Stimulated activated CD4-positive, alpha-beta T cell treated with anti-CD3 and anti-CD28 coated beads, Interleukin-15, amount 100 ng/mL, for 48 hours (primary cell): ENCODE measurements at places on chromosomes 2 and 18.

GRCh38 chr2:99725820-99726219, 236.0 kb upstream of the REV1 start:
- DNase-seq: no peak

DNA sequence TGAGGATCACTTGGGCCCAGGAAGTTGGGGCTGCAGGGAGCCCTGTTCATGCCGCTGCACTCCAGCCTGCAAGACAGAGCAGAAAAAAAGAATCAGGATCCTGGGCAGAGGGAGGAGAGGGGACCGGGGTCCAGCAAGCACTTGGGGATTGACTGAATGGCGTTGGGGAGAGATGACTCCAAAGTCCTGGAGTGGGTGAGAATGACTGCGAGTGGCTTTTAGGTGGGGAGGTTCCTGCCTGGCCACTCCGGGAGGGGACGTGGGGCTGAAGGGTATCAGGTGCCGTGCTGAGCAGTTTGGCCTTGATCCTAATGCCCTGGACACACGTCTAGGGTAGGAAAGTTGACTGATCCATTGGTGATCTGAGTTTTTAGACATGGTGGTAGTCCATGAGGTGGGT, 3.5 kb upstream of the NFATC1 start:
- DNase-seq: no peak

DNA sequence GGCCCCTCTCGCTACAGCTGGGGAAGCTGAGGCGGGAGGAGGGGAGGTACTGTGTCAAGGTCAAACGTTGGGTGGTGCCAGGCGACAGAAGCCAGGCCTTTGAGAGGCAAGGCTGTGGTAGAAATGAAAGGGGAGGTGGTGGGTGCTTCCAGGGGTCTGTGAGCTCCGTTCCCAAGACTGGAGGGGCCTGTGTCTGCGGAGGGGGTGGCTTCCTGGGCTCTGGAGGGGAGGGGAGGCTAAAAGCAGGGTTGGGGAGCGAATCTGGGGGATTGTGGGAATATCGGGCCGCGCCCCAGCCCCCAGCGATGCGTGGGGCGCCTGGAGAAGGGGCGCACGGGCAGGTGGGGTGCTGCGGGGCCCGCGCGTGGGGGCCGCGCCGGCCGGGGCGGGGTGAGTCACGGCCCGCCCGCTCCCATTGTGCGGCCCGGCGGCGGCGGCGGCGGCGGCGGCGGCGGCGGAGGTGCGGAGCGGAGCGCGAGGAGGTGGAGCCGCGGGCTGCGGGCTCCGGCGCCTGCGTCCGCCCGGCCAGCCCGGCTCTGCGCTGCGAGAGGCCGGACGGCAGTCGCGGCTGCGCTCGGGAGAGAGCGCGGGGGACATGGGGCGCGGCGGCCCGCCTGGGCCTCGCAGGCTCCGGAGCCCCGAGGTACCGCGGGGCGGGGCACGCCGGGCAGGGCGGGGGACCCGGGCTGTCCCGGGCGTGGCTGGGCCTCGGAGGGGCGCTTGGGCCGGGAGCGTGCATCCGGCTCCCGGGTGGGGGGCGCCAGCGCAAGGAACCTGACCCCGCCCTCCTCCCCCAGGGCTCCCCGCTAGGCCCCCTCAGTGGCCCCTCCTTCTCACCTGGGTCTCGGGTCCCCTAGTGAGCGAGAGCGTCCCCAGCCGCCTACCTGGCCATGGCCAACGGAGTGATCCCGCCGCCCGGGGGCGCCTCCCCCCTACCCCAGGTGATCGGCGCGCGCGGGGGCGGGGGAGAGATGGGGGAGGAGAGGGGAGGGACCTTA, at the start of gene SLC4A3:
Gene SLC4A3 (plus strand): TSS at position 528 of the 998 bp plus-strand sequence. CDS start 363 bp downstream, at position 891.
- no peak for DNase-seq

GRCh38 chr2:8663997-8664396, 17.9 kb upstream of the ID2 start:
- no peak for DNase-seq

DNA sequence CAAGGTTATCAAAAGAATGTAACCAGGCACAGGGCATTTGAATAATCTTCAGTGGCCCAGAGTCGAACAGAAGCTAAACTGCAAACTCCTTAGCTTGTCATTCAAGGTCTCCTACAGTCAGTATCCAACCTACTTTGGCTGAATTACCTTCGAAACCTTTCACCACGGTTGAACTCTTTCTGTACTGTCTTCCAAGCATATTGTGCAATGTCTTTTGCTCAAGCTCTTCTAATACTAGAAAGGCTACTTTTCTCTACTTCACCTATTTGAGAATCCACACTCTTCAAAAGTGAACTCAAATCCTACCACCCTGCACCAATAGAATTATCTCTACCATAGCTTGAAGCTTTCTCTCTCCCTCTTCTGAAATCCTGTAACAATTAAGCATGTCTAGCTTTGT, 142.9 kb downstream of the NR4A2 start:
- no peak for DNase-seq

GRCh38 chr18:13527730-13528129, 198.6 kb downstream of the FAM210A start:
- DNase-seq: no peak

DNA sequence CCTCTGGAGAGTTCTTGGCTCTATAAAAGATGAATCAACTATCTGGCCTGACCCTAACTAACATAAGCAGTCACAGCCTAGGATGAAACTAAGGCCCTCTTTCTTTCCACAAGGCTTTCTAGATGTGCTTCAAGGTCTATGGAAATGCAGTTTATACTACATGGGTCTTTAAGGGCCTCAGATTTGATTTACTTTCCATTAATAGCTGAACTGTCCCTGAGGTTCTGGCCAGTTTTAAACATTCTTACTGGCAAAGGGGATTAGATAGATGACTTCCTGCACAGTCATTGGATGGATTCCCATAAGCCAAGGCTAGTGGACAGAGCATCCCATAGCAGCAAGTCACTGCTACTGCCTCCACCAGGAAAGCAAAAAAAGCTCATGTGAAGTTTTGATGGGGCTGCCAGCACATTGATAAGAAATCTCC, 38.1 kb upstream of the LCLAT1 start:
- DNase-seq: no peak

- no peak for DNase-seq
Observed at GRCh38 chr18:3015204-3015592, 2.3 kb upstream of the LPIN2 start.

GRCh38 chr2:168691221-168691620, 111.2 kb upstream of the NOSTRIN start:
- DNase-seq: no peak

DNA sequence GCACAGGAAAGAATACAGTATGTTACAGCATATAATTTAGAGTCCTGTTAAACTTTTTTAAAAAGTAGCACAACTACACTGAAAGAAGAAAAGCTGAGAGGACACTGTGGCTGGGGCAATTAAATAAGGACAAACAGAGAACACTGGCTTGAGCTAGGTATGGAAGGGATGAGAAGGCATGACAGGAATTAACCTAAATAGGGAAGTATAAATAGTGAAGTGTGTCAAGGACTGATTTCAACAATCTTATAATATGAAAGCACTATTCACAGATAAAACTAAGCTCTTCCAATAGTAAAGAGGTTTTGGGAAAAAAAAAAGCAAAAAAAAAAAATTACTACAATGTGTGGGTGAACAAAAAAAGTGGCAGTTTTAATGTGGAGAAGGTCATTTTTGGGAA, 45.5 kb downstream of the PPP3R1 start:
- DNase-seq: no peak

DNA sequence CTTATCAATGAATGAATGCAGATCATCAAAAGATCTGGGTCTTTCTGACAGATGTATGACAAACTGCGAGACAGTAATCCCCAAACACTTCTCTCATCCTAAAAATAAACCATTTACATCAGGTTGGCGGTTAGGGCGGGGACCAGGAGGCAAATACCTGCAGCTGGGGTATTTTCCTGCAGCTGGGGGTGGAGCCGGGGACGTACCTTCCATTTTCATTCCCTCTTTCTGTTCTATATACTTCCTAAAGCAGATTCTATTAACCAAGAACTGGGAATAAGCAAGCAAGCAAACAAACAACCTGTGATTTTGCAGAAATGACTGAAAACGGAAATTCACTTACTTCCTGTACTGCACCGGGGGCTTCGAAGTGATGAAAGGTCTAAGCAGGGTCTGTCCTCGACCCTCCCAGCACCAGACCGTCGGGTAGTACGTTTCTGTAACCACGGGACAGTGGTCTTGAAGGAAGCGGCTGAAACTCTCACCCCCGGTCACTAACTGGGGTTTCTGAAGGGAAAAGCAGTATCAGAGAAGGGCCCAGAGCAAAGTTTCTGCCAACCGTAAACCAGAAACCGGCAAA, 1.2 kb downstream of the ABHD3 start:
- DNase-seq: no peak
